ENCODE measurements at places on chromosomes 12 and 14. TPM values are rescaled to one million over a fixed set of nuclear protein-coding genes. Genes with fewer than 3 reads are reported as not detected.

The ALG10B gene
- polyA plus RNA-seq: 13.9 TPM

- no peak for DNase-seq
These were observed 4.4 kb downstream of the BLTP3B start for GRCh38 chr12:100138048-100138802.

The WDHD1 gene
- polyA plus RNA-seq: 23.0 TPM

The NEDD8 gene
- polyA plus RNA-seq: 198 TPM

DNA sequence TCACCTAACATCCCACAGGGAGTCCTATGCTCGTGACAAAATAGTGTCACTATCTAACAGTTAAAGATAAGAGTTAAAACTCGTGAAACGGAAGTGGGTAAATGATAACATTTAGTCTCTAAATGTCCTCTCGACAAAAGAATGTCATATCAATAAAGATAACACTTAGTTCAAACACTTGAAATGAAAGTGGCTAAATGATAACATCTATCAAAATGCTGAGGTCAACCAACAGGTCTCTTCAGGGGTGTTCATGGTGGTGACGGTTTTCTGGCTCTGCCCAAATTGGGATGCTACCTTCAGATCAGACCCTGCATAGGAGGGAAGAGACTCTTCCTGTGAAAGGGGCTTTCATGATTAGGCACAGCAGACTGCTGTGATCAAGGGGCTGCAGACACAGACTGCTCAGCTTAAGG is 22.1 kb downstream of the IL26 start:
- no peak for DNase-seq

DNA sequence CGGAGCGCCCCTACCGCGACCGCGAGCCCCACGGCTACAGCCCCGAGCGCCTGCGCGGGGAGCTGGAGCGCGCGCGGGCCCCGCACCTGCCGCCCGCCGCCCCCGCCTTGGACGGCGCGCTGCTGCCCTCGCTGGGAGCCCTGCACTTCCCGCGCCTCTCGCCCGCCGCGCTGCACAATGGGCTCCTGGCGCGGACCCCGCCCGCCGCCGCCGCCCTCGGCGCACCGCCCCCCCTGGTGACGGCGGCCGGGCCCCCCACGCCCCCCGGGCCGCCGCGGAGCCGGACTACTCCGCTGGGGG is 27.0 kb downstream of the LRCOL1 start:
- no peak for DNase-seq

GRCh38 chr14:59870277-59871165 is at the start of gene RTN1:
Gene RTN1, minus strand, starts transcription at chr14:59870776. Its CDS starts 146 bp downstream, at chr14:59870630.
- DNase-seq: peak; percentile 38

DNA sequence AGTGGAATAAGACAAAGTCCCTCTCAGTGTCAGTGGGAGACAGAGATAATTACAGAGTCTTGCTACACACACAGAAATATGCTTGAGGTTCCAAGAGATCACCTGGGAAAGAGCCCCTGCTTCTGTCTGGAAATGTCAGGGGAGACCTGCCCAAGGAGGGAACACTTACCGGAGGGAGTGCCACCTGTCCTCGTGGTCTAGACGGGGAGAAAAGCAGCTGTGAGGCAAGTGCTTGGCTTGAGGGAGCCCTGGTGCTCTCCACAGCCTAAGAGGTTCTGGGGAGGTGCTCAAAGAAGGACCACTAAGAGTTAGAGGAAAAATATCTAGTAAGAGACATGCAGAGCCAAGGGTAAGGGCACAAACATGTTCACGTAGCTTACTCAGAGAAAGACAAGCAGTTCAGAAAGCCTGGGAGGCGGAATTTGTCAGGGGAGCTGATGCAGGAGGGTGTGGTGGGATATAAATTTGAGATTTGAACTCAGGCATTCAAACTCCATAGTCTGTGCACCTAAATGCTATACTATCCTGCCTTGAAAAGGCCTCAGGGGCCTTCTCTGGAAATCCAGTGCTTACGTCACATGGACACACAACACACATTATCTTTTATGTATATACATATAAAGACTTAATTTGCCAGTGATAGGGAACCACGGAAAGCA is 38.2 kb upstream of the GNPNAT1 start:
- no peak for DNase-seq

Measured in renal cortex interstitium (tissue), 15 donors.